PC-3 (cell line): ENCODE measurements at places on chromosomes 4 and X. TPM values are rescaled to one million over a fixed set of nuclear protein-coding genes. Genes with fewer than 3 reads are reported as not detected.

The SLC7A11 gene
- 13.3 and 14.0 TPM in 2 replicates for total RNA-seq

The USP26 gene
- total RNA-seq, result not detected in 2 replicates

The ZNF185 gene
- total RNA-seq, result 68.9 and 77.0 TPM in 2 replicates

The RHOXF2B gene
- total RNA-seq, result not detected in 2 replicates
